Mononuclear cell (primary cell): ENCODE measurements at places on chromosomes 6 and 20. TPM values are rescaled to one million over a fixed set of nuclear protein-coding genes. Genes with fewer than 3 reads are reported as not detected.

Gene OPN5
- total RNA-seq = not detected

Gene KCNK5
- total RNA-seq = 0.31 TPM

Gene IDH3B
- 103 TPM for total RNA-seq

Gene CGA
- not detected for total RNA-seq

Gene SIGLEC1
- total RNA-seq = 0.73 TPM

Gene MDN1
- total RNA-seq = 30.7 TPM

Gene RSPH9
- total RNA-seq = 0.42 TPM

Gene FOXC1
- 0.10 TPM for total RNA-seq

Gene APCDD1L
- not detected for total RNA-seq

Gene GNRH2
- total RNA-seq = 0.52 TPM

Gene ECT2L
- total RNA-seq = not detected

Gene ARMC2
- total RNA-seq = 2.4 TPM

Gene RAET1L
- total RNA-seq = 0.10 TPM

Gene FOXS1
- total RNA-seq = not detected

Gene ADISSP
- 15.5 TPM for total RNA-seq

Gene SPINT3
- total RNA-seq = not detected

Gene SALL4
- total RNA-seq = not detected

Gene AKAP12
- total RNA-seq = 0.31 TPM

Gene CPXM1
- 0.10 TPM for total RNA-seq

Gene GPR63
- total RNA-seq = 0.10 TPM

Gene SAMD3
- 88.1 TPM for total RNA-seq

Gene ULBP2
- 0.94 TPM for total RNA-seq

Gene GPSM3
- total RNA-seq = 131 TPM

Gene EYA2
- total RNA-seq = 0.10 TPM

Gene ZBP1
- 14.7 TPM for total RNA-seq

Gene JARID2
- 74.8 TPM for total RNA-seq

Gene SCRT2
- total RNA-seq = not detected

Gene TMEM170B
- total RNA-seq = 17.5 TPM

Gene SNPH
- 9.7 TPM for total RNA-seq

Gene CALHM6
- total RNA-seq = 19.7 TPM

Gene MUC21
- not detected for total RNA-seq

Gene ZSWIM1
- 10.1 TPM for total RNA-seq

Gene FNDC1
- not detected for total RNA-seq

Gene LRRC73
- not detected for total RNA-seq
